ENCODE measurements at places on chromosomes 13 and 19.

DNA sequence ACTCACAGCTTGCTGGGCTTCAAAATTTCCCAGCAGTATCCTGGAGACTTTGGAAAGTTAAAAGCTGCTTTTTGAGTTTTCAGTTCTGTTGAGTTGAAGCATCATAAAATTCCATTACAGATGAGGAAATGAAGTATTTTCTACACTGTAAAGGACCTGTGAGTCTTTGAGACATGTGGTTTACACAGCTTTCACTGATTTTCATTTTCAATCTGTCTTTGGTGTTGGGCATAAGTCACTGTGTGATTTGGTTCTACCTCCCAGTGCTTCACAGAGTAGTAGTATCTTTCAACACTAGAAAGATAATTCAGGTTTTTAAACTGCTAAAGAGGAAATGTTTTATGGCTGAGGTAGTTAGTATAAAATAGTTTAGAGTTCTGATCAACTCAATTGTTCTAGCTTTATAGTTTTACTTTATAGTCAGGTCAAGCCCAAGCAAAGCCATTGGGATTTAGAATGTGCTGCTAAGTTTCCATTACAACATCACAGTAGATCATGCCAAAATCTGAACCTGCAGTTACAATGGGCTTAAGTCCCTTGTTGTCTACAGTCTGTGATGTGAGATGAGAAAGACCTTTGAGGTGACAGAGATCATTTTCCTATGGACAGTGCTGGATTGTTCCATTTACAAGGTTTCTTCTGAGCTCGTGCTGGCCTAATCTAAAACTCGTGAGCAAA, 161.6 kb downstream of the FLT1 start:
- no peak for DNase-seq

GRCh38 chr13:23509781-23510543, 60.2 kb upstream of the TNFRSF19 start:
- no peak for DNase-seq

GRCh38 chr13:104256701-104257100, 1190.5 kb upstream of the SLC10A2 start:
- no peak for DNase-seq

DNA sequence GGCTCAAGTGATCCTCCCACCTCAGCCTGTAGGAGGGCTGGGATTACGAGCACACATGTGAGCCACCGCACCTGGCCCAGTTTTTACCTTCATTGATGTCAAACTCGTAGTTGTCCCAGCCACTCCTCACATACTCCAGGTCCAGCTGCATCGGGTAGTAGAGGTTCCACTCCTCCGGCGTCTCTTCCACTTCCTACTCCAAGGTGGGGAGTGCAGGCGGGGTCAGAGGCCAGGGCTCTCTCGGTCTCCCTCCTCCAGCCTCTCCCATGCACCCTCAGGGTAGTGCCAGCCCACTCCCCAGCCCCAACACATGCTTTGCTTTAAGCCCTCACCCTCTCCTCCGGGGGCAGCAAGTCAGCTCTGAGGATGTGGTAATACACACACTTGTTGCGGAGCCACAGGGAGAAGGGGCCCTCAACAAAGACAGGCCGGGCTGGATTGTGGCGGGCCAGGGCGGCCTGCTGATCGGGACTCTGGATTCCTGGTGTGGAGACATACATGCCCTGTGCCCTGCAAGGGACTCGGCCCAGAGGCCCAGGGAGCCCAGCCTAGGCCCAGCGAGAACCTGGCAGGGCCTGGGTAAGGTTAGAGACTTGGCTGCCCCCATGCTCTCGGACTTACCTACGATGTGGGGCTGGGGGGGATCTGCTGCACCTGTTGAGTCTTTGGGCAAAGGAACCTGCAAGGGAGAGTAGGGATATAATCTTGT, 1.9 kb upstream of the ZNF653 start:
- DNase-seq, result no peak

GRCh38 chr13:71260246-71260645, 606.8 kb downstream of the DACH1 start:
- DNase-seq, result no peak
